Uterus (tissue), 4 donors: ENCODE measurements at places on chromosomes 3 and 15. TPM values are rescaled to one million over a fixed set of nuclear protein-coding genes. Genes with fewer than 3 reads are reported as not detected.

- H3K27me3 ChIP-seq = no peaks in the 10 kb centered on the region
- no peak for DNase-seq
- H3K27ac ChIP-seq = peak overlapping the region; percentile 78
Observed at GRCh38 chr15:59352189-59352588, 20.5 kb downstream of the MYO1E start.

DNA sequence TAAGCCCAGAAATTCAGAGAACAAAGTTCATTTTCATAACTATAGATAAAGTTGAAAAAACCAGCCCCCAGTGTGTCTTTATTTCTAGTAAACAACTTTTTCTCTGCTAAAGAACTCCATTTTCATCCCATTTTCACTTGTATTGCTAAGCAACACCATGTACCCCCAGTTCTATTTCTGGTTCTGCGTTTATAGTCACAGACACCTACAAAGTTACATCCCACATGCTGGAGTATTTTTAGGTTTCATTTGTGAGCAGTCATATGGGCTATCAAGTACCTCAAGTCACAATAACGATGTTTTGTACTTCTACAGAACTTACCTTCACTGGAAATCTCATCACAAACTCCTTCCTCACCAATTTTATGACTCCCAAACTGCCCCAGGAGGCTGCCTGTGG, 236.5 kb downstream of the RSL24D1 start:
- H3K27me3 ChIP-seq = no peaks in the 10 kb centered on the region
- H3K4me3 ChIP-seq = no peak overlapping the region
- H3K4me1 ChIP-seq = no peaks in the 10 kb centered on the region
- H3K27ac ChIP-seq = no peak overlapping the region
- no peak for DNase-seq

- H3K27me3 ChIP-seq = no peaks in the 10 kb centered on the region
- no peaks in the 10 kb centered on the region for H3K36me3 ChIP-seq
- no peak overlapping the region for H3K4me3 ChIP-seq
- H3K27ac ChIP-seq = no peak overlapping the region
Observed at GRCh38 chr3:53464424-53464823, 30.0 kb upstream of the CACNA1D start.

DNA sequence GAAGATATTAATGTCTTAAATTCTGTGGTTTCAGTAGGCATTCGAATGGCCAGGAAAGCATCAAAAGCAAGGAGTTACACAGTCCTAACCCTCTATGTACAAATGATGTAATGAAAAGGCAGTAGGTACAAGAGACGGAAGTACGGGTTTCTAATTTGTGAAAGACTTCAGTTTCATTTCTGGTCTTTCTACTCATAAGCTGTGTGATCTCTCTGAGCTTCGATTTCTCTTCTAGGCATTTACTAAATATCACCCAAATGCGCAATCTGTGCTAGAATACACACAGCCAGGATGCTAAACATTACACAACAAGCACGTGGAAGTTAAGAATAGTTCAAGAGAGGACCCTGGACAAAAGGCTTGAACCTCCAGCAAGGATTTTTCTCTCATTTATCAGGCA, 17.9 kb upstream of the STIMATE start:
- H3K36me3 ChIP-seq = no peaks in the 10 kb centered on the region
- no peak for DNase-seq
- no peaks in the 10 kb centered on the region for H3K27me3 ChIP-seq

GRCh38 chr3:23920151-23920655, 3.3 kb downstream of the RPL15 start:
- no peaks in the 10 kb centered on the region for H3K27me3 ChIP-seq
- H3K4me1 ChIP-seq = no peaks in the 10 kb centered on the region
- H3K4me3 ChIP-seq = no peak overlapping the region
- no peaks in the 10 kb centered on the region for H3K36me3 ChIP-seq
- H3K27ac ChIP-seq = no peak overlapping the region

DNA sequence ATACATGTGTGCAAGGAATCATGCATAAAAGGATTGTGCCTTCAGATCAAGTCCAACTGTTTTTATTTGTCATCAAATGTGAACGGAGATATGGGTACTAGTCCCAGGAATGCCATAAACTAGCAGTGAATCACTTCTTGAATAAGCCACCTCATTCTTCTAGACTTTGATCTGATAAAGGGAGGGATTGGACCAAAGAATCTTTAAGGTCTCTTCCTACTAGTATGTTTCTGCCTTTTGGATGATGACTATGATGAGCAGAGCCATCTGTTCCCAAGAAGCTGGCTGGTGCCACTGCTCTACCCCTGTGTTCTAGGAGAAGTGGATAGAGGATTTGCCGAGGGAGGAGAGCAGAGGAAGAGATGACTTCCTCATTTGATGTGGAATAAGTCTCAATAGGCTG, 28.8 kb upstream of the UACA start:
- no peaks in the 10 kb centered on the region for H3K27me3 ChIP-seq
- DNase-seq = no peak
- no peak overlapping the region for H3K27ac ChIP-seq
- no peak overlapping the region for H3K4me3 ChIP-seq
- no peaks in the 10 kb centered on the region for H3K4me1 ChIP-seq

- H3K4me3 ChIP-seq = no peak overlapping the region
- H3K36me3 ChIP-seq = no peaks in the 10 kb centered on the region
- DNase-seq = no peak
- H3K27me3 ChIP-seq = no peaks in the 10 kb centered on the region
- H3K27ac ChIP-seq = no peak overlapping the region
- no peaks in the 10 kb centered on the region for H3K4me1 ChIP-seq
Observed at GRCh38 chr15:42118650-42119445, 24.5 kb upstream of the PLA2G4D start.

DNA sequence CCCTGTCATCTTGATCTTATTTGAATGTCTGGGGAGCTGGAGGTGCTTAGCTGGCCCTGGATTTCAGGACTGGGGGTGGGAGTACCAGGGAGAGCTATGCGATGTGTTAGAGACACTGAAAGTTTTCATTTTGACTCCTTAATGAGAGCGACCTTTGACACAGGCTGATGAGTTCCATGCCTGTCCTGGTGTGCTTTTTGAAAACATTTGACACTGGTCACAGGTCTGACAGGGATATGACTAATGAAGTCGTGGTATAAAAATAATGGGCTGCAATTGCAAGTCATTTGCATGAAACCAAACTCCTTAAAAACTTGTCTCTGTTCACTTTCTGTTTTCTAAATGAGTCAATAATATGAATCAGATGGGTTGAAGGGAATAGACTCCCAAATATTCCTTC, 81.9 kb downstream of the MECOM start:
- no peak overlapping the region for H3K27ac ChIP-seq
- no peak for DNase-seq
- H3K4me3 ChIP-seq = no peak overlapping the region
- no peaks in the 10 kb centered on the region for H3K27me3 ChIP-seq

DNA sequence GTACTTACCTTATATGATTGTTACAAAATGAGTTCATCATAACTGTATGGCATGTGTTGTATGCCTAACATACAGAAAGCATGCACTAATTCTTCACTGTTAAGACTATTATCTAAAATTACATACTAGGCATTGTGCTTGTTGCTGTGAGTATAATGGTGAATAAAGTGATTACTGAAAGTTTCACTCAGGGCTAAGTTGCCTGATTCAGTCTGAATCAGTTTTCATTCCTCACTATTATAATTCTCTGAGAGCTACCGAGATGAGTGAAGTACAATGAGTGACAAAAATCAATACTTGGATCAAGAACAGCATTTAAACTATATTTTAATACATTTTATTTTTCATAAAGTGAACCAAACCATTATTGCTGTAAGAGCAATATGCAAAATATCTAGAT, 7.5 kb upstream of the GCSAM start:
- no peak overlapping the region for H3K27ac ChIP-seq
- H3K4me3 ChIP-seq = no peak overlapping the region
- no peak for DNase-seq
- no peaks in the 10 kb centered on the region for H3K4me1 ChIP-seq
- no peaks in the 10 kb centered on the region for H3K27me3 ChIP-seq

- peak overlapping the region; percentile 40 for H3K27ac ChIP-seq
- peak; percentile 22 for DNase-seq
- no peaks in the 10 kb centered on the region for H3K4me1 ChIP-seq
Observed at GRCh38 chr15:87610366-87610765, 646.2 kb downstream of the NTRK3 start.

DNA sequence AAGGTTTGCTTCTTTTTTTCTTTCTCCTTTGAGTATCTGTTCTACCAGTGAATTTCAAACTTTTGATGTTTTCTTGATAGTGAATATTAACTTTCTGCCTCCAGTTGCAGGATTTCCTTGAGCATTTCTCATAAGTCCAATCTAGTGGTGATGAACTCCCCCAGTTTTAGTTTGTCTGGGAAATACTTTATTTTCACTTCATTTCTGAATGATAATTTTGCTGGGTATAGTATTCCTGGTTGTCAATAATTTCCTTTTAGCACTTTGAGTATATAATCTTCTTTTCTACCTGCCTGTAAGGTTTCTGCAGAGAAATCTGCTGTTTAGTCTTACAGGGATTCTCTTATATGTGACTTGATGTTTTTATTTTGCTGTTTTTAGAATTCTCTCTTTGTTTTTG, 21.0 kb downstream of the TPRG1 start:
- H3K36me3 ChIP-seq = no peaks in the 10 kb centered on the region
- DNase-seq = no peak
- H3K27ac ChIP-seq = no peak overlapping the region
- H3K4me1 ChIP-seq = no peaks in the 10 kb centered on the region

GRCh38 chr3:122797291-122797690, 2.4 kb downstream of the SLC49A4 start:
- no peaks in the 10 kb centered on the region for H3K4me1 ChIP-seq
- no peaks in the 10 kb centered on the region for H3K36me3 ChIP-seq
- H3K4me3 ChIP-seq = no peak overlapping the region
- H3K27me3 ChIP-seq = no peaks in the 10 kb centered on the region

GRCh38 chr15:56654216-56654615, 79.1 kb downstream of the ZNF280D start:
- H3K4me3 ChIP-seq = no peak overlapping the region
- peak overlapping the region; percentile 74 for H3K27ac ChIP-seq
- DNase-seq = no peak
- H3K27me3 ChIP-seq = no peaks in the 10 kb centered on the region

DNA sequence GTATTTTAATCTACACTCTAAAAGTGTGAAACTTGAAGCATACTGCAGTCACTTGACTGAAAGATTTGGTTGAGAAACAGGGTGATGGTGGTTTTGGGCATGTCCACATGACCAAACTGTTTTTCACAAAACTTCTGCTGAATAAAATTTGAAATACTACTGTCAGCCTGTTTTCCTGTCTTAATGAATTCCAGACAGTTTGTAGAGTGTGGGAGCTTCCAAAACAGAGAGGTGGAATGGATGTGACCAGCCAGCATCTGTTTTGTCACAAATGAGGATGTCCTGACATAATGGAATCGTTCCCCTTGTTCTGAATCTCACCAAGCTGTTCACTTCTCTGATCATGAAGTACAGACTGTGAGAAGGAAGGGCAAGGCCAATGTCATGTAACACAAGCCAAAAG, 11.8 kb downstream of the MITF start:
- no peaks in the 10 kb centered on the region for H3K36me3 ChIP-seq
- peak; percentile 54 for DNase-seq
- peaks cover 23% of the 10 kb centered on the region for H3K4me1 ChIP-seq
- H3K27me3 ChIP-seq = no peaks in the 10 kb centered on the region
- no peak overlapping the region for H3K4me3 ChIP-seq

- no peaks in the 10 kb centered on the region for H3K36me3 ChIP-seq
- DNase-seq = no peak
- no peaks in the 10 kb centered on the region for H3K27me3 ChIP-seq
- H3K4me1 ChIP-seq = no peaks in the 10 kb centered on the region
Observed at GRCh38 chr3:67384760-67385397, 269.5 kb downstream of the SUCLG2 start.

DNA sequence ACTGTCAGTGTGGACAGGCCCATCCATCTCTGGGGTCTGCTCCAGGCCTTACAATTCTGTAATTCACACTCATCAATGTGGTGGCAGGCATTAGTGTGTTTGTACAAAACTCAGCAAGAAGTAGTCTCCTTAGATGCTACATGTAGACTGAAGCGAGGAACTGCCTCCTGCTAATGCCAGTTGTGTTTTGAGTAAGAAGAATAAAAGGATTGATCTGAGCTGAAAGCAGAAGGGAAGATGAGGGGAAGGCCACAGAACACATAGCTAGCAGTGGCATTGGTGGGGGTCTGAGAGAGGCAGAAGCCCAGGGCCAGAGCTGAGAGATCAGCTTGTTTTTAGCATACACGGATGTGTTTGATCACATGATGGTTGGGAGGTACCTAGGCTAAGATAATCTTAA, 144.1 kb downstream of the TIGIT start:
- no peak overlapping the region for H3K4me3 ChIP-seq
- DNase-seq = no peak
- H3K27me3 ChIP-seq = no peaks in the 10 kb centered on the region
- no peaks in the 10 kb centered on the region for H3K36me3 ChIP-seq
- H3K4me1 ChIP-seq = no peaks in the 10 kb centered on the region
- no peak overlapping the region for H3K27ac ChIP-seq

DNA sequence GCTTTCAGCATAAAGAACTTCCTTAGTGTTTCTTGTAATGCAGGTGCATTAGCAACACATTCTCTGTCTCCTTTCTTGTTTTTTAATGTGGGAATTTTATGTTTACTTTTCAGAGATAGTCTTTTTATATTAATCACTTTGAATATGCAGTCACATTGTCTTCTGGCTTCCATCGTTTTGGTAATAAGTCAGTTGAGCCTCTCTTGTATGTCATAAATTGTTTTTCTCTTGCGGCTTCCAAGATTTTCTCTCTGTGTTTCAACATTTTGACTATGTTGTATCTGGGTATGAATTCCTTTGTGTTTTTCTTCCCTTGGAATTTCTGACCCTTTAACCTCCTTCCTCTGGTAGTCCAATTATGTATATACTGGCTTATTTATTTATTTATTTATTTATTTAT, 25.3 kb downstream of the GABRG3 start:
- H3K4me3 ChIP-seq = no peak overlapping the region
- no peaks in the 10 kb centered on the region for H3K27me3 ChIP-seq
- no peaks in the 10 kb centered on the region for H3K36me3 ChIP-seq
- DNase-seq = no peak
- no peak overlapping the region for H3K27ac ChIP-seq
- H3K4me1 ChIP-seq = no peaks in the 10 kb centered on the region

- H3K27me3 ChIP-seq = no peaks in the 10 kb centered on the region
- H3K27ac ChIP-seq = no peak overlapping the region
- no peaks in the 10 kb centered on the region for H3K36me3 ChIP-seq
- no peak for DNase-seq
- H3K4me3 ChIP-seq = no peak overlapping the region
Observed at GRCh38 chr3:120625159-120625586, 29.0 kb downstream of the NDUFB4 start.

- H3K27ac ChIP-seq = no peak overlapping the region
- DNase-seq = no peak
- H3K27me3 ChIP-seq = no peaks in the 10 kb centered on the region
- no peaks in the 10 kb centered on the region for H3K36me3 ChIP-seq
- no peak overlapping the region for H3K4me3 ChIP-seq
Observed at GRCh38 chr3:36178018-36178417, 202.3 kb upstream of the STAC start.

GRCh38 chr15:55823699-55824340, 80.9 kb upstream of the PRTG start:
- no peaks in the 10 kb centered on the region for H3K4me1 ChIP-seq
- no peak overlapping the region for H3K4me3 ChIP-seq
- peak overlapping the region; percentile 18 for H3K27ac ChIP-seq
- H3K27me3 ChIP-seq = no peaks in the 10 kb centered on the region
- H3K36me3 ChIP-seq = no peaks in the 10 kb centered on the region

C3orf20 gene
- total RNA-seq = not detected

PLSCR4 gene
- 64.7 TPM for total RNA-seq

GOLGA8R gene
- 0.26 TPM for total RNA-seq

SLC12A1 gene
- not detected for total RNA-seq

ARPP21 gene
- total RNA-seq = not detected

KBTBD13 gene
- 0.21 TPM for total RNA-seq

KIF7 gene
- total RNA-seq = 16.4 TPM

KY gene
- total RNA-seq = not detected

FILIP1L gene
- total RNA-seq = 48.5 TPM

FBN1 gene
- 584 TPM for total RNA-seq

NPRL2 gene
- 11.8 TPM for total RNA-seq

HHLA2 gene
- 0.18 TPM for total RNA-seq
